NCI-H1694 treated with DMSO at 0.1 percent for 48 hours (cell line): ENCODE measurements at places on chromosomes 12 and 14.

GRCh38 chr12:19829100-19829853, 390.0 kb downstream of the AEBP2 start:
- DNase-seq = no peak

DNA sequence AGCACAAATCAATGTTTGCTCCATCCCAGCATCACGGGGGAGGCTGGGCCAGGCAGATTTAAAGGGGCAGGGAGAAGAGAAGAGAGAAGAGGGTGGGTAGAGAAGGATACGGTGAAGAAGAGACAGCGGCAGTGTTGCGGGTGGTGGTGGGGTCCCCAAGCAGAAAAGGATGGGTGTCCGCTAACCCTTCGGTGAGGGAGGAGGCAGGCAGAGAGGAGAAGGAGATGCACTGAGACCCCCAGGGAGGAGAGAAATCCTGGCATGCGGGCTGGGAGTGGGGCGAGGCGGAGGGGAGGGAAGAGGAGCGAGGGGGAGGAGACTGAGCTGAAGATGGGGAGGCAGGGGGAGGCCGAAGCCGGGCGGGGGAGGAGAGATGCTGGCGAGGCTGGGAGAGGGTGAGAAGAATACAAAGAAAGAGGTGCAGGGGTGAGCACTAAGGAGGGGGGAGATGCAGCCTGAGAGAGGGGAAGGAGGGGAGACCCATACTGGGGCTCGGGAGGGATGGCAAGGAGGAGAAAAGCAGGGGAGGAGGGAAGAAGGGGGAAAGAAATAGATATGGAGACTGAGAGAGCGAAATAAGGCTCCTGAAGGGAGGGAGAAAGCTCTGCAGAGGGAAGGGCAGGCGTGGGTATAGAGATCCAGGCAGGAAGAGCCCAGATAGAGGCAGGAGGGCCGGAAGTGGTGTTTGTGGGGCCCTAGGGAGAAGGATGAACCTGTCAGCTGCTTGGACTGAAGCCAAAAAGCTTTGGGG, at the start of gene JPH4:
Gene JPH4 (minus strand): TSS at position 231 of the 751 bp plus-strand sequence. CDS start 1,337 bp downstream, outside the sequence.
- DNase-seq = peak; percentile 22

GRCh38 chr12:22056607-22057006, 10.6 kb downstream of the CMAS start:
- no peak for DNase-seq

DNA sequence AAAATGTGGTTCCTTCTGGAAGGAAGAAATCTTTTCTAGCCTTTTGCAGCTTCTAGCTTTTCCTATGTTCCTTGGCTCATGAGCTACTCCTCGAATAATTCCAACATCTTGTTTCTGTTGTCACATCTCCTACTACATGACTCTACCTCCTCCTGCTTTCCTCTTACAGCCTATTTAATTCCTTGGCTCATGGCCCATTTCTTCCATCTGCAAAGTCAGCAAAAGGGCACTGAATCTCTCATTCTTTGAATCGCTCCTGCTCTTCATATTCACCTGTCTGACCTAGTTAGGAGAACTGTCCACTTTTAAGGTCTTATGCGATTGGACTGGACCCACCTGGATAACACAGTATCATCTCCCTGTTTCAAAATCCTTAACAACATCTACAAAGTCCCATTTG, 15.8 kb downstream of the PRKD1 start:
- DNase-seq = no peak

DNA sequence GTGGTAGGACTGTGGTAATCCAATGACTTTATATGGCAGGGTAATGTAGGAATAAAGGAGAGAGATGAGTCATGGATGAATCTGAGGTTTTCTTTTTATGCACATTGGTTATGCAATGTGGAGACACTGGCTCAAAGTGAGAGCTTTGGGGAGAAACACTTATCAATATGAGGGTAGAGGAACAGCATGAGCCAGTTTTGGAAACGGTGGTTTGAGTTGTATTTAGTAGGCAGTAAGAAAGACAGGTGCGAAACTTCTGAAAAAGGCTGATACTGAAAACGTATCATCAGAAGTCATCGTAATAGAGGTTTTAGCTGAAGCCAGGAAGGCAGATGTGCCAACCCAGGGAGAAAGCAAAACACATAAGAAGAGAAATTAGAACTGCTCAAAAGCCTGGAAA, 854.8 kb upstream of the SEL1L start:
- DNase-seq = no peak

DNA sequence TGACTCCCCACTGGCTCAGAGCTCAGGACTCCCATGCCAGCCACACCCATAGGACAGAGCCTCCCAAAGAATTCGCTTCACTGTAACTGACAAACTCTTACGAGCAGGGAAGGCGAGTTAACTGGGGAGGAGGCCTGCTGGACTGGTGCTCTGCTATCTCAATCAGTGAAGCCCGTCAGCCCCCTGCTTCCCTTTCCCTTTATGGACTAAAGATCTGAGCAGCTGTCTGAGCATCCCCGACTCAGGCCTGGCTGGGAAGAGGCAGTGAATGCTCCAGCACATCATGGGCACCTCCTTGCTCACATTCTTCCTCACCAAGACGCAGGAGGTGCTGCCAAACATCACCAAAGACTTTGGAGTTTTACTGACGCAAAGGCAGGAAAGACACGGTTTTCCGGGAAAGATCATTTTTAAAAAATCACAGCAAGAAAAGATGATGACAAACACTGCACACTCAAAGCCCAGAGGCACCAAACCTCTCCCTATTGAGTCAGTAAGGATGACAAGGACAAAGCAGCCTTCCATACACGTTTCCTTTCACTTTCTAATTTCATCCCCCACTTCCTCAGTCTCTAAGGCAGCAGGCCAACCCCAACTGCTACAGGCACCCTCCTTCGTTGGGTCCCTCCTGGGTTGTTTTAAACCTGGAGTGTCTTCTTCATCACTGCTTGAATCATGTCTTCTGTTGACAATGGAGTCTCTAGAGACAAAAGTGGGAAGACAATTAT, 45.0 kb upstream of the P2RX7 start:
- DNase-seq = no peak

DNA sequence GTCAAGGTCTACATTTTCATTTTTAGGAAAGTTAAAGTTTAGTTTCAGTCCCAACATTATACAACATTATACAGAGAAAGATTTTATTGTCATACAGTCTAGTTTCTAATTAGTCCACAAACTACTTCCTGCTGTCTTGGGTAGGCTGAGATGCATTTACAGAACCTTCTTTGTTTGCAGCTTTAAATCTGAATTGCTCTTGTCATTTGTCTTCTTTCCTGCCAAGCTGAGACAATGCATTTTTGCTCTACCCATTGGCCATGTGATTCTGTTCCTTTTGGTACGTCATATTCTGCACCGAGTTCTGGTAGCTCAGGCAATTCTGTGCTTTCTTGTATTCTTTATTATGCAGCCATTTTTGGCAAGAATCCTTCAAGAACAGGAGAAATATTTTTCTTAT, 228.5 kb downstream of the ATP23 start:
- DNase-seq = no peak

- no peak for DNase-seq
These were observed 10.3 kb downstream of the PLEKHG3 start for GRCh38 chr14:64714432-64715025.

- DNase-seq = no peak
These were observed 83.5 kb upstream of the MAX start for GRCh38 chr14:65185829-65186228.

DNA sequence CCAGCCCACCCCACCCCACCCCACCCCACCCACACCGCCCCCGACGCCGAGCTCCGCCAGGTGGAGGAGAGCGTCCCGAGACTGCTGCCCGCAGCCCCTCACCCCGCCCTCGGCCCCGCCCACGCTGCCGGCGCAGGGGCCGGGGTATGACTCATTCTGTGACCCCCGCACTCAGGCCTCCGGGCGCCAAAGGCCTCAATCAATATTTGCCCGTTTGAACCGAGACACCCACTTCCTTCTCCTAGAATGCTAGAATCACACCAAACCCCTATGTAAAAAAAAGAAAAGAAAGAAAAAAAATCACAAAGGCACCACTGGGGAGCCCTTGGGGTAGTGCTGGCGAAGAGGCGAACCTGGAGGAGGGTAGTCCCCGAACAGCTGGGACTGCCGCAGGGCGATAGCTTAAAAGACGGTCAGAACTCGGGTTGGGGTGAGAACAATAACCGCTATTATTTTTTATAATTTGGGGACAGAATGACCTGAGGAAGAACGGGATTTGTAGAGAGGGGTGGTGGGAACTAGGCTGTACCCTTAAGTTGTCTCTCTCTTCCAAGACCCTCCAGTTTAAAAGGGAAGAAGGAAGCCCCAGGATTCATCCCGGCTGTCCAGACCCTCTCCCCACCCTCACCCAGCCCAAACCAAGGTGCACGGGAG, 894 bp downstream of the KRT8 start:
- DNase-seq = no peak

DNA sequence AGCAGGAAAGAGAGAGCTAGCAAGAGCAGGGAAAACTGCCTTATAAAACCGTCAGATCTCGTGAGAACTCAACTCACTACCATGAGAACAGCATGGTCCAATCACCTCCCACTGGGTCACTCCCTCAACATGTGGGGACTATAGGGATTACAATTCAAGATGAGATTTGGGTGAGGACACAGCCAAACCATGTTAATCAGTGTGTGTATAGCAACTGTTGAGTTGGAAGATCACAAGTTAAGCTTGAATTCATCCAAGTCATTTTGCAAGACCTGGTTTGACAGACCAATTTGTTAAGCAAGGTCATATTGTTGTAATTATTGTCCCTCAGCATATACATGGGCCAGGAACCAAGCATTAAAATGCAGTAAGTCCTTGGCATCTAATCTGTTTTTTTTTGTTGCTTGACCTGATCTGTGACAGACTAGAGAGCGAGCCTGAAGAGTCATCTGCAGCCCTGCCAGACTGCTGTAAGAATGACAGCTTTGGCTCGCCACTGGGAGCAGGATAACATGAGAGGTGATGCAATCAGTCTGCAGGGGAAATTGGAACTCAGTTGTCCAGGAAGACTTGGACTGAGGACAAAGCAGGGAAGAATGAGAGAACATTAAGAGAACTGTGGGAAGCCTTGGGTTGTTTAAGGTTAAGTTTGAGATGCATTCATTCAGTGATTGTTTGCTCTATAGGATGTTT, 297.6 kb upstream of the SEL1L start:
- DNase-seq = no peak

GRCh38 chr12:62252576-62252975, 7.6 kb upstream of the USP15 start:
- DNase-seq = no peak

GRCh38 chr12:96197503-96198272, 3.5 kb downstream of the ELK3 start:
- DNase-seq = no peak

DNA sequence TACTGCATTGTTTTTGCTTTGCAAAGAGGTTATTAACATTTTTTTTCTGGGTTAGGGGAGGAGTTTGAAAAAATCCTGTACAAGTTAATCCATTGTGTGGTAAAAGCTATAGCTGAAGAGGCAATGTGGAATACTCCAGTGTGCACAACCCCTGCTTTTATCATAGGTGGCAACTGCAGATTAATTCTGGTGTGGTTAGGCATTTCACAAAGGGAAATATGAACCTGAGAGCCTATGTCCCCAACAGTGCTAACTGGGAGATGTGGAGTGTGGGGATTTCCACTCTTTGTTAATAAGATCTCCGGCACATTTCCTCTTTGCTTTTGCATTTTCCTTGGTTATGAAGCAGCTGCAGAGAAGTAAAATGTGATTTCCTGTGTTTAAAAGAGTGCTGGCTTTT, 33.6 kb downstream of the PRORP start:
- no peak for DNase-seq

- DNase-seq = no peak
These were observed 1.0 kb downstream of the AHNAK2 start for GRCh38 chr14:104977008-104977680.

GRCh38 chr14:68520637-68521556, 272.0 kb downstream of the ZFP36L1 start:
- DNase-seq = no peak

DNA sequence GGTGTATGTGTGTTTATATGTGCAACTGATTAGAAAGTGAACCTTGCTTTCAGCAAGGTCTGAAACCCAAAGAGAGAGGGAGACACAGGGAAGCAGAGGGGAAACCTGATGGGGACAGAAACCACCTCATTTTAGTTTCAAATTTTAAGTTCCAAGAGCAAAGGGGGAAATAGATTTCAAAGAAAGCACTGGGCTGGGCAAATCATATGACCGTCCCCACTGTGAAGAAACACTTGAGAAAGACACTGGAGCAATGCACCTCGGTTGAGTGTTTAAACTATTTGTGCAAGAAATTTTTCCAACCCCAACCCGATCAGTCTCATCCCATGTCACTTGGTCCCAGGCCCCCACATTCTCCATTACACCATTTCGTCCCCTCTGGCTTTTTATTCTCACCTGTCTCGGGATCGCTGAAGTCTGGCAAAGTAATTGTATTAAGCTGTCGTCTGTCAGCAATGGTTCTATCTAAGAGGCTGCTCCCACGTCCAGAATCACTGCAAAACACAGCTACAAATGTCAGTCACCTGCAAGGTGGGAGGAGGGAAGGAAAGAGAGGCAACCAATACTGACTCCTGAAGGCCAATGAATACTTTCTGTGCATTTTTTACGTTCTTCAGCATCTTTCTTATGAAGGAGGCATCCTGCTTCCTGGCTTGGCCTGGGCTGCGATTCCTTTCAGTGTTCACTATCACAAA, 205.7 kb downstream of the TTC7B start:
- DNase-seq = no peak

DNA sequence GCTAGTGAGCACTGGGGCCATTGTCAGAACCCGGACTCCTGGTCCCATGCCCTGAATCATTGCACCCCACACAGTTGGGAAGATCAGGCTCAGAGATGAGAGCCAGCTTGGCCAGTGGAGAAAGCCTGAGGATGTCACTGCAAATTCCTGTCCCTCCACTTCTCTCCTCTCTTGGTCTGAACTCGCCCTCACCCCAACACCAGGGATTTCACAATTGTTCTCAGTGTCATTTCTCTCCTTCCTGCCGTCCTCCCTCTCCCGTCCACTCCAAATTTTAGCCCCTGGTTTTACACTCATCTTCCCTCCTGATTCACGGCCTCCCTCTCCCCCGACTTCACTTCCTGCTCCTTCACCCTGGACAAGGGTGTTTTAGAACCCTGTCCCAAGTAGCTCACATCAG, 11.1 kb downstream of the KRT75 start:
- no peak for DNase-seq

DNA sequence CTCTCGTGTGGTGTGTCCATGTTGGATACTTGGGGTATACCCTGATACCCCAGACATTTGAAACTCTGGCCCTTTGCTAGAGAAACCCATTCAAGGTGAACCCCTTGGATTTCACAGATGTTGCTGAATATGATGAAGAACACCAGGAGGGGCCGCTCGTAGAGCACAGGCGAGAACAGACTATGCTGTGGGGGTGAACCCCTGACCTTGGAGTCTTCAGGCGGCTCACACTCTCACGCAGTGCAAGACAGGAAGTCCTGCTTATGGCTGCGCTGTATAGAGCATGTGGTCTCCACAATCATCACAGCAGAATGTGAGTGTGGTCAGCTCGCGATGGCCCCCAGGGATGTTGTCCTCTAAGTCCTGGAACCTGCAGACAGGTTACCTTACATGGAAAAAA, 60.4 kb downstream of the SLC15A4 start:
- no peak for DNase-seq

- DNase-seq = no peak
These were observed 302.1 kb downstream of the RMST start for GRCh38 chr12:97764700-97765099.

- DNase-seq = no peak
These were observed 8.5 kb downstream of the CTDSP2 start for GRCh38 chr12:57837864-57838562.

GRCh38 chr12:74776378-74776777, 238.7 kb downstream of the ATXN7L3B start:
- DNase-seq = no peak

GRCh38 chr14:78403278-78403815, 233.2 kb downstream of the NRXN3 start:
- DNase-seq = no peak

GRCh38 chr12:22276867-22277266, 57.6 kb downstream of the ST8SIA1 start:
- no peak for DNase-seq
